H7 (cell line): ENCODE measurements at places on chromosomes 3 and 15.
A peak's percentile ranks its signal among the peaks of the same experiment; 100 is the strongest.

- DNase-seq: no peak
Observed at GRCh38 chr3:111302063-111302462, 230.4 kb downstream of the NECTIN3 start.

- DNase-seq: no peak
Observed at GRCh38 chr3:184373422-184373821, 4.6 kb downstream of the THPO start.

GRCh38 chr15:73139744-73140553 lies 87.7 kb downstream of the NEO1 start:
- DNase-seq: no peak

DNA sequence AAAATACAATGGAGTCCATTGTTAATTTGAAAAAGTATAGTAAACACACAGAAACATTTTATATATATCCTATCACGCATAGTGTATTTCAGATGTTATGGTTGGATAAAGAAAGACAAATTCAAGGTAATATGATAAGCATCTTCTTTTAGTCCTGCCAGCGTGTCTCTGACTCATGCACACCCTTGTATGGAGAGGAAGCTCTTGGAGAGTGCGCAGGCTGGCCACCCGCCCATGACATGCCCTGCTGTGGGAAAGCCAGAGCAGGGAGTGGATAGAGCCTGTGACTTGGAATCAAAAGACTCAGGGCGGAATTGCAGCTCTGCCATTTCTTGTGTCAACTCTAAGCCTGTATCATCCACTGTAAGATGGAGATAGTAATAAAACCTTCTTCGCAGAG lies 23.0 kb upstream of the COPG1 start:
- DNase-seq: no peak

GRCh38 chr3:40432793-40433192 lies 24.3 kb upstream of the RPL14 start:
- DNase-seq: no peak

DNA sequence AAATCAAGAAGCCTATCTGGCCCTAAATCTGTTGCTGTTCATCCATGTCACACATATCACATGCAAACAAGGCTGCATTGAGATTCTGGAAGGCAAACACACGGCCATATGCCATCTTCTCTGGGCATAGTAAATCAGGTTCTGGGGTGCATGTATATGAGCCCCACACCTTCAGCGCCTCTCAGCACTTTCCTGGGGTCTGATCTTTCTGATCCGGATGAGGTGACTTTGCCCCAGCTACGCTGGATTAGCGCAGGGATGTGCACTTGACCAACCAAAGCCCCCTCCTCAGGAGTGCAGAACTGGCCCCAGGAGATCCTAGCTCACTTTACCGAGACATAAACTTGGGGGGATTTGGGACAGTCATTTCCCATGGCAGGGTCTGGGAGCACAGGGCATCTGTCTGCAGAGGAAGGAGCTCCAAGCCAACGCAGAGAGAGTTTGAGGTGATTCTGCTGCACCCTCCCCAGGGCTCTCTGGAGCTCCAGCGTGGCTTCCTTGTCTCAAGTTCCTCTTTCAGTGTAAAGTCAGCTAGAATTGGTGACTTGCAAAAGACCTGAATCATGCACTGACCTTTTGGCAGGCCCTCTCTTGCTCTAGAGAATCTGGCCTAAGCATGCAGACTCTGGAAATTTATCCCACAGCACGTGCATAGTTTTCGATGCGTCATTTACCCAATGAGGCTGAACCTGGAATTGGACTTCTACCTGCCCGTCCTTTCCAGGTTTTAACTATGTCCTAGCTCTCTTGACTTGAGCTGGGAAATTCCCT lies 63.5 kb upstream of the KLF13 start:
- DNase-seq: no peak

- DNase-seq: no peak
Observed at GRCh38 chr3:133703915-133704314, 42.2 kb upstream of the TOPBP1 start.

DNA sequence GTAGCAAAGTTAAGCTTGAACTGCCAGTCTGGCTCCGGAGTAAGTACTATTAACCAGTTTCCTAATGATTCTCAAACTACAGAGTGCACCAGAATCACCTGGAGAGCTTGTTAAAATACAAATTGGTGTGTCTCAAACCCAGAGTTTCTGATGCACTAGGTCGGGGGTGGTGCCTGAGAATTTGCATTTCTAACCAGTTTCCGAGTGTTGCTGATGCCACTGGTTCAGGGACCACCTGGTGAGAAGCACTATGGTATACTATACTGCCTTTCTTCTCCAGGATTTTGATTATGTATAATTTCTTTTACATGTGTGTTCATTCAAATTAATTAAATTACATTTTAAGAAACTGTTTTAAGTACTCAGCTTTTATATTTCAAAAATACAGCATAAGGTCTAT lies 48.8 kb upstream of the PLSCR5 start:
- DNase-seq: no peak

DNA sequence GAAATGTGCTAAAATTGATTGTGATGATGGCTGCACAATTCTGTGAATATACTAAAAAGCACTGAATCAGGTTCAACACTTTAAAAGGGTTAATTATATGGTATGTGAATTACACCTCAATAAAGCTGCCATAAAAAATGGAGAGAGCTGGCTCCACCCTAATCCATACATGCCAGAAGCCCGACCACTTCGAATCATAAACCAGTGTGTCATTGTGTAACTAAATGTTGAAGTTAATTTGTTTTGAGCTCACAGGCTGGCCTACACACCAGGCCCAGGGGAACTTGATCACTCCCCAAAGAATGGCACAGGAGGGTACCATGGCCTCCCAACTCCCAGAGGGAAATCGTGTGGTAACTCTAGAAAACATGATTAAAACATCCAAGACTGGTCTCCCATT lies 14.0 kb downstream of the PLCD1 start:
- no peak for DNase-seq

DNA sequence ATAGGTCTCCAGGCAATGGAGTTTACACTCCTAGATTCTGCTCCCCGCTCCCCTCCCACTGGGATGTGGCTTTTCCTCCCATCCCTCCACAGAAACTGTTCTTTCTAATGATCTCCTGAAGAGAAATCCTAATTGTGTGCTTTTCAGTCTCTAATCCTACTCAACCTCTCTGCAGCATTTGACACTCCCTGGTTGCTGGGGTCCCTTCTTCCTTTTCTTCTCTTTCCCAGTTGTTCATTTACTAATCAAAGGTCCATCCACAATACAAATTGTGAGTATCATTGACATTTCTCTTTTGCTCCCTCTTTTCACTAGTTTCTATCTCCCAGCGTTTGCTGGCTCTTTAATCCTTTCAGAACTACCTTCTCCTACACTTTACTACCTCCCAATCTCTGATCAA lies 6.5 kb upstream of the MYH15 start:
- DNase-seq: no peak

- DNase-seq: peak; percentile 25
Observed at GRCh38 chr3:124620600-124621063, 109.6 kb upstream of the UMPS start.

GRCh38 chr3:16290827-16291196 lies 25.8 kb downstream of the OXNAD1 start:
- DNase-seq: no peak

DNA sequence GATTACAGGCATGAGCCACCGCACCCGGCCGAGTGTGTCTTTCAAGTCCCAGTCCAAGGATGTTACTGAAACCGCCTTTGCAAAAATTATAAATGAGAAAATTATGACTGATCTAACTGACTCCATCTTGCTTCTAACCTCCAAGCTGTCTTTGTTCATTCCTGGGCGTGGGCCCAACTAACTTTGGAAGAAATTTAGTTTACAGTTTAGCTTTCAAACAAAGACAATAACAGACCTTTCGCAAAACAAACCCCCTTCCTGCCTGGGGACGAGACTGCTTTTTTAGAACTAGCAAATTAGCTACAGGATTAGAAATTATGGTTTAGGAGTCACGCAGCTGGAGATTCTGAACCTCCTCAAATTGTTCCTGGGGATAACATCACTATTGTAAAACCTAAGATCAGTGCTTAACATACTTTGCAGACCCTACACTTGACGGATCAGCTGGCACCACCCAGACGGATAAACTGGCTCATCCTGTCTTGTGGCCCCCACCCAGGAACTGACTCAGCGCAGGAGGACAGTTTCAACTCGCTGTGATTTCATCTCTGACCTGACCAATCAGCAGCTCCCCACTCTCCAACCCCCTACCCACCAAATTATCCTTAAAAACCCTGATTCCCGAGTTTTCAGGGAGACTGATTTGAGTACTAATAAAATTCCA lies 23.8 kb downstream of the NANOGP8 start:
- no peak for DNase-seq

DNA sequence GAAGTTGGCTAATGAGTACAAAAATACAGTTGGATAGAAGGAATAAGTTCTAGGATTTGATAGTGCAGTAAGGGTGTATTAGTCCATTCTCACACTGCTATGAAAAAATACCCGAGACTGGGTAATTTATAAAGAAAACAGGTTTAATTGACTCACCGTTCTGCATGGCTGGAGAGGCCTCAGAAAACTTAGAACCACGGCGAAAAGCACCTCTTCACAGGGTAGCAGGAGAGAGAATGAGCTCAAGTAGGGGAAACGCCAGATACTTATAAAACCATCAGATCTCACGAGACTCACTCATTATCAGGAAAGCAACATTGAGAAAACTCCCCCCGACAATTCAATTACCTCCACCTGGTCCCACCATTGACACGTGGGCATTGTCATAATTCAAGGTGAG lies 483.3 kb downstream of the TUSC7 start:
- no peak for DNase-seq

GRCh38 chr15:36803773-36804172 lies 224.3 kb downstream of the CDIN1 start:
- DNase-seq: no peak

- DNase-seq: no peak
Observed at GRCh38 chr3:197466586-197467399, 89.0 kb downstream of the BDH1 start.

DNA sequence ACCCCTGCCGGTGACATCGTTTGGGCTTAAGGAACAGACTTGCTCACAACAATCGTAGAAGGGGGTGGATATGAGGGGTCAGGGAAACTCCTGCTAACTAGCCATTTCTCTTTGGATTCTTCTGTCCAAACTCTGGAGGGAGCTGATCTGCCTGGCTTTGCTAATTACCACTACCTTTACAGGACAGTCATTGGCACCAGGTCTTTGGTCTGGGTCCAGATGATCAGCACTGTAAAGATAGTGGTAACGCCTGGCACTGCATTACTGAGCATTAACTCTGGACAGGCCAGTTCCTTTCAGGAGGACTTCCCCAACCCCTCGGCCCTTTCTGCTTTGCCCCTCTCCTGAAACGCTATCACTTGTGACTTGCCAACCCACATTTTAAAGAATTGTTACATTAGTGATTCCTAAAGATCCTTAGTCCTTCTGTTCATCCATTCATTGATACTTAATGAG lies 788 bp downstream of the UQCC5 start:
- no peak for DNase-seq

DNA sequence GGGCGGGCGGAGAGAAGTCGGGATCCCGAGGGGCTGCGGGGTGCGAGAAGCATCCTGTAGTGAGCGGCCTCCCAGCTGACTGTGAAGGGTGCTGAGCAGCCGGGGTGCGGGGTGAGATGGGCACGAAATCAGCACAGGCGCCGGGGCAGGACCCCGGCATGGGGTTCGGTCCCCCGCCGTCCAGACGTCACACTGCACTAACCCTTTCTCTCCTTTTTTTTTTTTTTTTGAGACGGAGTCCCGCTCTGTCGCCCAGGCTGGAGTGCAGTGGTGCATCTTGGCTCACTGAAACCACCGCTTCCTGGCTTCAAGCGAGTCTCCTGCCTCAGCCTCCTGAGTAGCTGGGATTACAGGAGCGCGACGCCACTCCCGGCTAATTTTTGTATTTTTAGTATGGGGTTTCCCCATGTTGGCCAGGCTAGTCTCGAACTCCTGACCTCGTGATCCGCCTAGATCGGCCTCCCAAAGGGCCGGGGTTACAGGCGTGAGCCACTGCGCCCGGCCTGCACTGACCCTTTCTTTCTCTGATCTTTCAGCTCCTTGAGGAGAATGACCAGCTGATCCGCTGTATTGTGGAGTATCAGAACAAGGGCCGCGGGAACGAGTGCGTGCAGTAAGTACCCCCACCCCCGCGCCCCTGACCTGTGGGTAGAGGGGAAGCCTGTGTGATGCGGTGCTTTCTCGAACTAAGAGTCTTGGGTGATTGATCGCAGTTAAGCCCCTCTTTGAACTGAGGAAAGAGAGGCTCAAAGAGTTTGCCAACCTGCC lies 513 bp downstream of the SS18L2 start:
- DNase-seq: no peak

DNA sequence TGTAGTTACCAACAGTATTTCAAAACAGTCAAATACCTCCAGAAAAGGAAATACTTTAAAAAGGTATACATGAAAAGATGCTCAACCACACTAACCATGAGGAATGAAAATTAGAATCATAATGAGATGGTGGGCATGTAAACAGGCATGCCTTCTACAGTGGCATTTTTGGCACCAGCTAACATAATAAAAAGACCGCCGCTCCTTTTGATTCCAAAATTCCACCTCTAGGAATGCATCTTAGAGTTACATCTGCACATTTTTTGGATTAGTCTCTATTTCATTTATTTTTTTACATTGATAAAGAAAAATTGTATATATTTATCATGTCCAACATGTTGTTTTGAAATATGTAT lies 37.0 kb upstream of the SPTBN5 start:
- no peak for DNase-seq

GRCh38 chr3:194140520-194141414 lies 4.8 kb downstream of the HES1 start:
- DNase-seq: peak; percentile 91

DNA sequence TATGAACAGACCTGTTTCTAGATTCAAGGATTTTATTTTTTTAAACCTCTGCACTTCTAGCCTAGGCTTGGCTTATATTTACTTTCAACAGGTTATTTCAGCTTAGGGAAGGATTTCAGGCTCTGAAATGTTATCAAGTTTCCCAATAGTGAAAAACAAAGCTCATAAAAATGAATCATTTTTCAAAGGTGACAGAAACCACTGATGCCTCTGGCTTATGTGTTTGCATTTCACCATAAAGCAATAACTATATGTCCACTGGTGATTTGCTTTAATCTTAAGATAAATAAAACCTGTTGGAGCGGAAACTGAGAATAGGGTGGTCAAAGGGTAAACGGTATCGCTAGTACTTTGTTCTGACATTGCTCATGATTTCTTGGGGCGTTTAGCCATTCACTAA lies 141.2 kb upstream of the LRIG1 start:
- DNase-seq: no peak

GRCh38 chr3:73568371-73568862 lies 56.3 kb downstream of the PDZRN3 start:
- DNase-seq: no peak

DNA sequence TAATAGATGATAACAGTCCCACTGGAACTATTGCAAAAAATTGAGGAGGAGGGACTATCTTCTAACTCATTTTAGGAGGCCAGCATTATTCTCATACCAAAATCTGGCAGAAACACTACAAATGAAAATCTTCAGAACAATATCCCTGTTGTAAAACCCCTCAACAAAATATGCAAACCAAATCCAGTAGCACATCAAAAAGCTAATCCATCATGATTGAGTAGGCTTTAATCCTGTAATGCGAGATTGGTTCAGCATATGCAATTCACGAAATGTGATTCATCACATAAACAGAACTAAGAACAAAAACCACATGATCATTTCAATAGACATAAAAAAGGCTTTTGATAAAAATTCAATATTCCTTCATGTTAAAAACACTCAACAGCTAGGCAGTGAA lies 23.9 kb upstream of the PLSCR2 start:
- DNase-seq: no peak

GRCh38 chr3:27596334-27596841 lies 112.2 kb upstream of the SLC4A7 start:
- no peak for DNase-seq

- DNase-seq: no peak
Observed at GRCh38 chr3:8345398-8345797, 156.2 kb upstream of the LMCD1 start.
